ENCODE measurements at places on chromosomes 5 and 9.

GRCh38 chr9:115522912-115523311 is 405.0 kb upstream of the TNC start:
- no peak for DNase-seq

- no peak for DNase-seq
Observed at GRCh38 chr5:156237361-156237760, 89.6 kb upstream of the SGCD start.

- no peak for DNase-seq
Observed at GRCh38 chr9:95031711-95032461, 285.6 kb downstream of the FANCC start.

DNA sequence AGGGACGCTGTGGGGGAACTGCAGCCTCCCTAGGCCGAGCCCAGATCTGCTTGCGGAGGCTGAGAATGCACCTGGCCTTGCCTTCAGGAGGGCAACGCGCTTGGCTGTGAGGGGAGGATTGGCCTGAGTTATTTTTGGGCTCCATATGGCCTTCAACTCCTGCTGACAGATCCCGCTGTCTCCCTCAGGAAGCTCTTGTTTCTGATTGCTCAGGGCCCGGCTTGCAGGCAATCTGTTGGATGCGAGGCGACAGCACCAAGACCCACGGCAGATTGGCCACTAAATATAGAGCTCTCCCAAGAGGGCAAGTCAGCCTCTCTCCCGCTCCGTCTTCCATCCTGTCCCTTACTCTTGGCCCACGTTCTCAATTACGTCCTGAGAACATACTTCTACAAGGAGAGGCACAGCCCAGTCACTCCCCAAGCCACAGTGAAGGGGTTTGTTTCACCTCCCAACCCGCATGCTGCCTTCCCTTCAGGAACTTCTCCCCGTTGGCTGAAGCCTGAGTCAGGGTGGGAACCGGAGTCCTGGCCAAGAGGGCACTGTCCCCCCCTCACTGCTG is 53.6 kb downstream of the RASGEF1C start:
- DNase-seq: no peak

DNA sequence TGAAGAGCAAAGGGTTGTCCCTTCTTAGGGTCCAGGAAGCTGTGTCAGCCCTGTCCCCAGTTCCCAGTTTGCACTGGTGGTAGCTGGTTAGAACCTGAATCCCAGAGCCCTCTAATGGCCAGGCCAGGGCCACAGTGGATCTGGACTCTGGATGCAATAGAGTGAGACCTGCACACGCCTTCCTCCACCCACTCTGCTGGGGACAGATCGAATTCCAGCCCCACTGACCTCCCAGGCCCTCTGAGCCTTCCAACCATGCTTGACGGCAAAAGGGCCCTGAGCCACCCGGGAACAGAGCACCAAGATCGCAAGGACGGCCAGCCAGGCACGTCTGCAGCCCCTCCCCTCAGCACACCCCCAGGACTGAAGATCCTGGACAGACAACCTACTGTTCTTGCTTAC is 23.7 kb downstream of the NAIF1 start:
- DNase-seq: no peak

- no peak for DNase-seq
Observed at GRCh38 chr5:179369530-179369884, 24.2 kb upstream of the ADAMTS2 start.

- DNase-seq: no peak
Observed at GRCh38 chr9:23380821-23381220, 445.2 kb downstream of the ELAVL2 start.

GRCh38 chr9:7144265-7145046 is 386.7 kb downstream of the KDM4C start:
- DNase-seq: no peak

DNA sequence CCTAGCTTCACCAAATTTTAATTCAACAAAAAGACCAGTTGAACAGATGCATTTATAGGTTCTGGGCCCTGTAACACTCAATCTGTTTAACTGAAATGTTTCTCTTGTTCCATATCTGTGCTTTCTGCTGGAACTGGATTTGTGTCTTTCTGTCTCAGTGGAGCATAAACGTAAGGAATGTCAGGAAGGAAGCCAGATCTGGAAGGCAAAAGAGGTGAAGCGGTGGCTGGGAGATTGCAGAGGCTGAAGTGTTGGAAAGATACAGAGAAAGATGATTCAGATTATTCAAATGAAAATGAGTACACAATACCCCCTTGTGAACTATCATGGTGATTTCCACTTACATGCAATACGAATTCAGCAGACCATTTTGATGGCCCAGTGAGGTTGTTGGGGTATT is 406.8 kb downstream of the BRINP1 start:
- DNase-seq: no peak

GRCh38 chr5:41575110-41575779 is 64.8 kb upstream of the PLCXD3 start:
- peak; percentile 12 for DNase-seq

- DNase-seq: no peak
Observed at GRCh38 chr9:23413541-23413940, 412.5 kb downstream of the ELAVL2 start.

DNA sequence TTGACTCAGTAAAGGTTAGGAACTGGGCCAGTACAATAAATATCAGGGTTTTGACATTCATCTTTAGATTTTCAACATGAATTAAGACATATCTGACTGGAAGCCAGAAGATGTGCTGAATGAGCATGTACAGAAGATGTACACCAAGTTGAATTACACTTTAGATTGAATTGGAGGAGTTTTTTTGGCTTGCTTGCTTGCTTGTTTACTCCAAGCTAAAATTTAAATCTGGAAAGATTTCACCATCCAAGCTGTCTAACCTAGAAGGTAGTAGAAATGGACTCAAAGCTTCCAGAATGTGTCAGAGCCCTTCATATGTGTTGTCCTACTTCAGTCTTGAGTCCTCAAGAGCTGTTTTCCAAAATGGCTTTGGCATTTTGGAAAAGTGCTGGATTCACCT is 49.0 kb upstream of the FCHO2 start:
- DNase-seq: no peak

DNA sequence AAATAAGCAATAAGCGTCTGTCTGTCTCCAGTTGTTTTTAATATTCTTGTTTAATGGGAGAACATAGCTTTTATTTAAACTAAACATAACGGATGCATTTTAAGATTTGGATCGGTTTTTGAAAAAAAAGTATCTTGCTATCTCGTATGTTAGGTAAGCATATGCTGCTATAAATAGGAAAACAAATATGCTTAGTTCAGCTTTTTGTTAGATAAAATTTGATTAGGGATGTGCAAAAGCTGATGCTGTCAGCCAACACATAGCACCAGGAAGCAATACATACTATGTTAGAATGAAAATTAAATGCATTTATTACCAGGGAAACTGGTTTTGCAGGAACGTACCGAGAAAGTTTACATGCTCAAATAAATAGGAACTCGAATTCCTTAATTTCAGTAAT is 843.1 kb upstream of the WWC1 start:
- no peak for DNase-seq

GRCh38 chr9:92525306-92525705 is 10.5 kb downstream of the ECM2 start:
- DNase-seq: no peak

- DNase-seq: no peak
Observed at GRCh38 chr9:134536101-134536900, 105.3 kb upstream of the COL5A1 start.
